Glomerular endothelial cell (primary cell): ENCODE measurements at places on chromosomes 1 and 21. TPM values are rescaled to one million over a fixed set of nuclear protein-coding genes. Genes with fewer than 3 reads are reported as not detected.

The TP73 gene
- 0.88 TPM in 1 of 2 replicates, not detected in the other for total RNA-seq

The CFHR5 gene
- not detected in 2 replicates for total RNA-seq

The C4BPA gene
- total RNA-seq, result not detected in 2 replicates

The LCE1D gene
- total RNA-seq, result not detected in 2 replicates

The PGBD2 gene
- 2.9 and 6.1 TPM in 2 replicates for total RNA-seq

The SELP gene
- 15.4 and 27.7 TPM in 2 replicates for total RNA-seq

The CCDC17 gene
- total RNA-seq, result 0.82 and 1.9 TPM in 2 replicates

The HSPG2 gene
- 2,040 and 3,652 TPM in 2 replicates for total RNA-seq

The DISP1 gene
- total RNA-seq, result 1.6 and 3.2 TPM in 2 replicates

The BECN2 gene
- not detected in 2 replicates for total RNA-seq

The DIO1 gene
- not detected in 2 replicates for total RNA-seq

The UMODL1 gene
- total RNA-seq, result not detected in 2 replicates

The KCNJ9 gene
- not detected in 2 replicates for total RNA-seq

The OR10J1 gene
- not detected in 2 replicates for total RNA-seq

The TNFAIP8L2 gene
- total RNA-seq, result not detected in 2 replicates

The KCNK2 gene
- 0.05 TPM in 1 of 2 replicates, not detected in the other for total RNA-seq

The FAM72B gene
- total RNA-seq, result 0.29 and 1.2 TPM in 2 replicates

The PLA2G2F gene
- total RNA-seq, result not detected in 2 replicates

The SELL gene
- 0.05 and 0.88 TPM in 2 replicates for total RNA-seq

The SPRR1B gene
- not detected in 2 replicates for total RNA-seq

The FRRS1 gene
- 1.2 and 2.1 TPM in 2 replicates for total RNA-seq

The PAX7 gene
- total RNA-seq, result not detected in 2 replicates

The FALEC gene
- total RNA-seq, result not detected in 2 replicates

The SLC9C2 gene
- not detected in 2 replicates for total RNA-seq

The THRAP3 gene
- total RNA-seq, result 84.9 and 105 TPM in 2 replicates

The LCE2C gene
- not detected in 2 replicates for total RNA-seq

The PBX1 gene
- total RNA-seq, result 8.7 and 11.5 TPM in 2 replicates

The NDC1 gene
- total RNA-seq, result 10.7 and 15.6 TPM in 2 replicates

The LCE3D gene
- not detected in 2 replicates for total RNA-seq
